ENCODE measurements at places on chromosomes 7 and 10. TPM values are rescaled to one million over a fixed set of nuclear protein-coding genes. Genes with fewer than 3 reads are reported as not detected.

Gene CCL24
- total RNA-seq, result not detected

- no peak overlapping the region for H3K27ac ChIP-seq
- no peak overlapping the region for H3K4me3 ChIP-seq
- no peaks in the 10 kb centered on the region for H3K4me1 ChIP-seq
- peaks cover 2% of the 10 kb centered on the region for H3K36me3 ChIP-seq
Measured at GRCh38 chr7:136869991-136870865, 1.8 kb downstream of the CHRM2 start.

Gene GIMAP5
- total RNA-seq, result 42.5 TPM

- no peak for DNase-seq
- H3K36me3 ChIP-seq, result no peaks in the 10 kb centered on the region
- H3K27ac ChIP-seq, result no peak overlapping the region
- peaks cover 15% of the 10 kb centered on the region for H3K27me3 ChIP-seq
Measured at GRCh38 chr7:17963281-17963680, 23.0 kb upstream of the SNX13 start.

- peaks cover 32% of the 10 kb centered on the region for H3K27me3 ChIP-seq
- H3K4me1 ChIP-seq, result no peaks in the 10 kb centered on the region
- H3K4me3 ChIP-seq, result no peak overlapping the region
- no peak overlapping the region for H3K27ac ChIP-seq
- no peak for DNase-seq
Measured at GRCh38 chr7:23074443-23075261, 30.9 kb upstream of the KLHL7 start.

GRCh38 chr7:23426876-23427275 is 43.4 kb downstream of the IGF2BP3 start:
- H3K27ac ChIP-seq, result no peak overlapping the region
- H3K4me1 ChIP-seq, result no peaks in the 10 kb centered on the region
- no peaks in the 10 kb centered on the region for H3K36me3 ChIP-seq

Gene CYP26C1
- total RNA-seq, result 0.05 TPM

GRCh38 chr7:99034932-99035722 is 108.8 kb downstream of the SMURF1 start:
- peak; percentile 35 for DNase-seq
- no peak overlapping the region for H3K27ac ChIP-seq
- no peaks in the 10 kb centered on the region for H3K4me1 ChIP-seq
- H3K27me3 ChIP-seq, result no peaks in the 10 kb centered on the region

Gene C10orf143
- total RNA-seq, result 4.3 TPM

GRCh38 chr7:149100821-149101220 is 10.3 kb upstream of the ZNF786 start:
- no peaks in the 10 kb centered on the region for H3K4me1 ChIP-seq
- H3K4me3 ChIP-seq, result no peak overlapping the region
- H3K27ac ChIP-seq, result no peak overlapping the region
- DNase-seq, result no peak

Gene FBXW4
- total RNA-seq, result 36.7 TPM

DNA sequence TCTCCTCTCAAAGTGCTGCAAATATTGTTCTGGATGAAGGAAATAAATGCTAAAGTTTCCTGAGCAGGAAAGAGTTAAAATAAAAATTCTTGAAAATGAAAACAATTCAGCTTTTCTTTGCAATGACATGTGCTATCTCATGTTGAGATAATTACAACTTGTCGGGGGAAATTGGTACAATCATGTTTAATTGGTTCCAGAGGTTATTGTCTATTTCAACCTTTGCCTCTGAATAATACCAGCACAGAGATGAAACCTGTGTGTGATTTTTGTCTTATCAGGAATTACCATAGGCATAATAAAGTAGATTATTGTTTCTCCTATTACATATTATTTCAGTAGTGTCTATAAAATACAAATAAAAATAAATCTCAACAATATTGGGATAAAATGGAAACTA is 305.0 kb downstream of the XPNPEP1 start:
- H3K4me3 ChIP-seq, result no peak overlapping the region
- H3K27ac ChIP-seq, result no peak overlapping the region

GRCh38 chr7:132500727-132501440 is 75.4 kb downstream of the PLXNA4 start:
- H3K4me3 ChIP-seq, result no peak overlapping the region
- DNase-seq, result no peak
- H3K27ac ChIP-seq, result no peak overlapping the region
- no peaks in the 10 kb centered on the region for H3K27me3 ChIP-seq
- no peaks in the 10 kb centered on the region for H3K4me1 ChIP-seq

DNA sequence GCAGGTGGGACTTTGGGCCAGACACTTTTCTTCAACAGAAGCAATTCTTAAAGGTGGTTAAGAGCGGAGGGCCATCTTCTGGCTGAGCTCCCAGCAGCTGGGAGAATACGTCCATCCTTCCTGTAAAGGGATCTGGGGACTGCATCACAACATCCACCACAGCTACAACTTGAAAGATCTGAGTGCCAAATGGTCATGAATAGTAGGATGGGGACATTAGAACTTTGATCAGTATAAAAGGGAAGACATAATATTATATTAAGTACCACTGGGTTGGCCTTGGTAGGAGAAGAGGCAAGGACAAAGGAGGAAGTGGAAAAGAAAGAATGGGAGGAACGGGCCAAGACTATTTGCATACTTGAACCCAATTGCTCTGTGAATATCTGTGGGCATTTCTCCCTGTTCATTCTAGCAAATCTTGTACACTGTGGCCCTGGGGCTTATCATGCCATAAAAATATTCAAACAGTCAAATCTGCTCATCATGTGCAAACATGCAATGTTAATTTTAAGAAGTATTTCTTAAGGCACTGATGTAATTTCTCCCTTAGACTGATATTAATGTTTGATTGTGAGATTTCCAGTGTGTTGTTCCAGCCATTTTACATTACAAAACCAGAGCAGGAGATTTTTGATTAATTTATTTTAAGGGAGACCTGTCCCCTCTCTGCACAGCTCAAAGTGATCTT is 65.5 kb upstream of the CREB5 start:
- no peak overlapping the region for H3K4me3 ChIP-seq
- no peak overlapping the region for H3K27ac ChIP-seq
- H3K4me1 ChIP-seq, result no peaks in the 10 kb centered on the region
- peaks cover 9% of the 10 kb centered on the region for H3K27me3 ChIP-seq
- no peaks in the 10 kb centered on the region for H3K36me3 ChIP-seq
- no peak for DNase-seq

DNA sequence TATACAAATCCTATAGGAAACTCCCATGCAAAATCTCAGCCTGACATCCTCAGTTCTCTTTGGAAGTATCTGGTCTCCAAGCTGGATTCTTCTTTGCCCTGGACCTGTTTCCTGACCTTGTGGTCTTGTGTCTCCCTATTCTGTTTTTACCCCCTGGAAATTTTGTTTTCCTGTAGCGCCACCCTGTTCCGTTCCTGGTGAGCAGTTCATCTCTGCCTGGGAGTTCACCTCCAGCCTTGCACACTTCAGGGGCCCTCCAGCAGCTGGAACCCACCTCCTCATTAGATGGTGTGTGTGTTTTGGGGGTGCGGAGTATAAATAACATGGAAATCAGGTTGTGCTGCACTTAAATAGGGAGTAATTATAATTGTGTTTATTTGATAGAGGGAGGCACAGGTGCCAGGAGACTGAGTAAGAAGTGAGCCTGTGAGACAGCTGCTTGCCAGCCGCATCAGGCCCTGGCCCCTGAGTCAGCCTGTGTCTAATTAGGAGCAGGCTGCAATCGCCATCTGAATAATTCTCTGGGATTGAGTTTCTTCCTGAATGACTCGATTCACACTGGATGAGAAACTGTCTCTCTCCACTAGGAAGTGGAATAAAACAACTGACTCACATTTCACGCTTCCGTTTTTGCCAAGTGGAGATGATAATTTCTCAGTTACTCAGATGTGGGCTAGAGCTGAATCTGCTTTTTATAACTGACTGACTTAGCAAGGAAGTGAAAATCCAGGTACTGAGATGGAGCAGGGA is 69.4 kb upstream of the HECTD2 start:
- no peaks in the 10 kb centered on the region for H3K4me1 ChIP-seq
- H3K27me3 ChIP-seq, result no peaks in the 10 kb centered on the region
- no peaks in the 10 kb centered on the region for H3K36me3 ChIP-seq
- no peak for DNase-seq
- H3K4me3 ChIP-seq, result no peak overlapping the region

- H3K27ac ChIP-seq, result no peak overlapping the region
- DNase-seq, result no peak
- no peaks in the 10 kb centered on the region for H3K4me1 ChIP-seq
- no peak overlapping the region for H3K4me3 ChIP-seq
Measured at GRCh38 chr7:149733924-149734790, 39.2 kb downstream of the ZNF467 start.

GRCh38 chr7:147524726-147525250 is 1065.8 kb upstream of the C7orf33 start:
- H3K27ac ChIP-seq, result no peak overlapping the region
- H3K4me1 ChIP-seq, result no peaks in the 10 kb centered on the region
- no peak overlapping the region for H3K4me3 ChIP-seq
- no peaks in the 10 kb centered on the region for H3K27me3 ChIP-seq
- H3K36me3 ChIP-seq, result no peaks in the 10 kb centered on the region
- DNase-seq, result no peak

GRCh38 chr10:123367195-123367594 is 213.0 kb downstream of the BUB3 start:
- DNase-seq, result no peak
- H3K27me3 ChIP-seq, result no peaks in the 10 kb centered on the region
- no peaks in the 10 kb centered on the region for H3K4me1 ChIP-seq
- no peaks in the 10 kb centered on the region for H3K36me3 ChIP-seq
- H3K4me3 ChIP-seq, result no peak overlapping the region
- no peak overlapping the region for H3K27ac ChIP-seq

- H3K4me1 ChIP-seq, result peaks cover 66% of the 10 kb centered on the region
- DNase-seq, result peak; percentile 92
- peak overlapping the region; percentile 99 for H3K27ac ChIP-seq
- H3K36me3 ChIP-seq, result peaks cover 44% of the 10 kb centered on the region
- no peaks in the 10 kb centered on the region for H3K27me3 ChIP-seq
Measured at GRCh38 chr7:102415685-102416225, 17.6 kb upstream of the ORAI2 start.

DNA sequence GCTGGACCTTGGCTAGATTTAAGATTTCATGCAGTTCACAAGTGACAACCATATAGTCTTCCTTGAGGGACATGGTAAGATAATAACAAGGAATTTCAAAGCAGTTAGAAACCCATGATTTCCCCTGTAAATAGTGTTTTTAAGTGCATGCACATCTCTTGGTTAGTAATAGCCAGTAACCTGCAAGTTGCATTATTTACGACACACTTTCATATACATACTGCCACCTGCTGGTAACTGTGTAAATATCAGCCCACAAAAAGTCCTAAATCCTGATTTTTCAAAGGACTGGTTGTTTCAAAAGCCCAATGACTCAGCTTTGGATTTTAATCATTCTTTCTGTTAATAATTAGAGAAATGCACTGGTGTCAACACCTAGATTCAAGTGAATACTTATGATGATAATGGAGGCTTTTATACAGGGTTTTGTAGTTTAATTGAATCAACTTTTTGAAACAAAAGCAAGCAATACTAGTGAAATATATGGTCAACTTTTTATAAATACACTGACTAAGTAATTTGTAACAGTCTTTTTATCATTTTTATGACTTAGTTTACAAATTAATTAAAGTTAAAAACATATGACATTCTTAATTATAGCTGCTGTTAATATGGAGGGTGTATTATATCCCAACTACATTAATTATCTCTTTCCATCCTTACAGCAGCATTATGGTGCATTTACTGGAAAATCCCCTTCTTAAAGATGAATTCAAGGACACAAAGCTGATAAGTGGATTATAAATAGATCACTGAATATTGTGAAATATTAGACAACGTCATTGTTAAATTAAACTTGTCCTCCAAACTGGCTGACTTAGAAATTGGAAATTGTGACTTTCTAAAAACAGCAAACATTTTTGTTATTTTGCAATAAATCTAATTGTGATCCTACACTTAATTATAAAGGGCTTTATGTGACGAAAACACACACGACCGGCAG is 367.7 kb upstream of the SEMA3D start:
- no peaks in the 10 kb centered on the region for H3K36me3 ChIP-seq
- DNase-seq, result no peak
- no peaks in the 10 kb centered on the region for H3K27me3 ChIP-seq
- H3K4me1 ChIP-seq, result no peaks in the 10 kb centered on the region
- no peak overlapping the region for H3K27ac ChIP-seq
- H3K4me3 ChIP-seq, result no peak overlapping the region

DNA sequence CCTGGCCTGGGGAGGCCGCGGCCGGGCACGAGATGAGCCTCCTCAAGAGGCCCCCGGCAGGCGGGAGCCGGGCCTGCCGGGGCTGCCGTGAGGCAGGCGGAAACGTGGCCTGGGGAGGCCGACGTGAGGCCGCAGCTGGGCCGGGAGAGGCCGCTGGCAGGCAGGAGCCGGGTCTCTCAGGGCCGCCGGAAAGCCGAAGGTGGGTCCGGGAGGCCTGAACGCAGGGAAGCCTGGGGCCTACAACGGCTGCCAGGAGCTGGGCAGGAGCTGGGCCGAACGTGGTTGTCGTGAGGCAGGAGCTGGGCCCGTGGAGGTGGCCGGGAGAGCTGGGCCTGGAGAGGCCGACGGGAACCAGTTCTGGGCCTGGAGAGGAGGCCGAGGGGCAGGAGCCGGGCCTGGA is 171.9 kb downstream of the TPST1 start:
- H3K27me3 ChIP-seq, result no peaks in the 10 kb centered on the region
- no peaks in the 10 kb centered on the region for H3K4me1 ChIP-seq
- H3K4me3 ChIP-seq, result no peak overlapping the region
- DNase-seq, result no peak
- H3K27ac ChIP-seq, result no peak overlapping the region

DNA sequence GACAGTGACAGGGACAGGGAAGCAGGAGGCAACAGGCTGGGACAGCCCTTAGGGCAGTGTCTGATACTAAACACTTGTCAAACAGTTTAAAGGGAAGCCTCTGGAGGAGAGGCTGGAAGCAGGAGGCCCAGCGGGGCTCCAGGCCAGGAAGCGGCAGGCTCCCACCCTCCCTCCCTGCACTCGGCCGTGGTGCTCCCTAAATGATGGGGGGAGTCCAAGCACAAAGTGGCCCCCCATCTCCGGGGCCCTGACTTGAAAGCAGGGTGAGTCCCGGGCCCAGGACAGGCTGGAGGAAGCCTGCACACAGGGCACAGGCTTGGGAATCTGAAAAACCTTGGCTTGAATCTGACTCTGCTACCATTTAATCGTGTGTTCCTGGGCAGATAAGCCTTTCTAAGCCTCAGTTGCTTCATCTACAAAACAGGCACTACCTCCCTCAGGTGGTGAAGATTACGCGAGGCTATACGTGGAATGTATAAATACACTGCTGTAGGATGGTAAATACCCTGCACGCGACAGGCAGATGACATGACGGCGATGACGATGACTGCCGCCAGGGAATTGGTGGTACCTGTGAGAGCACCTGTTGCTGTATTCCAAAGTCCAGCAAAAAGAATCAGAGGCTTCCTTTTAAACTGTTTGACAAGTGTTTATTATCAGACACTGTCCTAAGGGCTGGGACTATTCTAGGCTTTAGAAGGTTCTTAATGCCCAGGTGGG is 34.1 kb downstream of the GBX1 start:
- H3K36me3 ChIP-seq, result no peaks in the 10 kb centered on the region
- DNase-seq, result no peak
- H3K4me1 ChIP-seq, result peaks cover 3% of the 10 kb centered on the region

Data from activated CD8-positive, alpha-beta memory T cell treated with anti-CD3 and anti-CD28 coated beads, Interleukin-2, amount 10 ng/mL, durations not matched to agents 7 days and 5 days (primary cell).